ENCODE measurements at places on chromosomes 5 and 9.

- DNase-seq = peak; percentile 84
Observed at GRCh38 chr9:127927201-127927987, 3.2 kb downstream of the PIP5KL1 start.

GRCh38 chr9:7130266-7130820 lies 372.6 kb downstream of the KDM4C start:
- DNase-seq = no peak

DNA sequence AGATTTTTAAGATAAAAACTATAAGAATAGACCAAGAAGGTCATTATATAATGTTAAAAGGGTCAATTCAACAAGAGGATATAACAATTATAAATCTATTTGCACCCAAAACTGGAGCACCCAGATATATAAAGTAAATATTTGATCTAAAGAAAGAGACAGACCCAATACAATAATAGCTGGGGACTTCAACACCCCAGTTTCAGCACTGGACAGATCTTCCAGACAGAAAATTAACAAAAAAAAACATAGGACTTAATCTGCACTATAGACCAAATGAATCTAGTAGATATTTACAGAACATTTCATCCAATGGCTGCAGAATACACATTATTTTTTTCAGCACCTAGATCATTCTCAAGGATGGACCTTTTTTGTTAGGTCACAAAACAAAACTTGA lies 331.9 kb downstream of the SPOCK1 start:
- no peak for DNase-seq

DNA sequence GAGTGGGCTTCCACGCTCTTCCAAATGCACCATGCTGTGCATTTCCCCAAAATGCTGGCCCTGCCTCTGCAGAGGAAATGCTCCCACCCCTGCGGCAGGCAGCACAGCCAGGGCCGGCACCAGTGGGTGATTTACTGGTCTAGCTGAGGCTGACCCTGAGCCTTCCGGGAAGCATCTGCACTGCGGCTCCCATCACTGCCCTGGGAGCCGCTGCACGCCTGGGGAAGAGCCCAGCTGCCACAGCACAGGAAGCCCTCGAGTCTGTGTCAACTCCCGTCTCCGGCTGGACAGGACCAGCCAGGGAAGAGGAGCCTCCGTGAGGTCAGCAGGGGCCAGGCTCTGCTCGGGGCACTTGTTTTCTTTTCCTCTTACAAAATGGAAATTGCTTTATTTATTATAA lies 25.1 kb upstream of the EEIG1 start:
- DNase-seq = no peak

GRCh38 chr9:7241694-7242093 lies 483.9 kb downstream of the KDM4C start:
- no peak for DNase-seq

DNA sequence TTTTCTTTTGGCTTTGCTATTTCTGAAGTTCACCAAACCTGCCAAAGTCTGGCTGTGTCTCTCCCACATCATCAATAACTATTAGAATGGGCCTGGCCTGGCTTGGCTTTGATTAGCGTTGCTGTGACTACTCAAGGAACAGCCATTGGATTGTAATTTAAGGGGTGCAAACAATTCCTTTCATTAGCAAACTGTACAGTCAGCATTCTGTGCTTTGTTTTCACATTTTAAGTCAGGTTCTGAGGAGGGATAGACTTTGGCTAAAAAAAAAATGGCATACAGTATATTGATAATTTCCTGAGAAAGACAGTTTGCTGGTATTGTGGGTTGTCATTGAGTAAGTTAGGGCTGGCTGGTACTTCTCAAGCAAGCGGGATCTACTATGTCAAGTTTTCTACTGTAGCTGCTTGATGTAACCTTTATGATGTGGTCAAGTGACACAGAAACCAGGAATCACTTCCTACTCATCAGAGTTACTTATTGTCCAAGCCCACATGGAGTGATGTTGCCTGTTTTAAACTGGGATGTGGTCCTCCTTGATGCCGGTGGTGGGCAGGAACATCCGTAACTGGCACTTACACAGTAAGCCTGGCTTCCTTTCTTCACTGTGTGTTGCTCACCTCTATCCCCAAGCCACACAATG lies 161.4 kb downstream of the CD180 start:
- no peak for DNase-seq

DNA sequence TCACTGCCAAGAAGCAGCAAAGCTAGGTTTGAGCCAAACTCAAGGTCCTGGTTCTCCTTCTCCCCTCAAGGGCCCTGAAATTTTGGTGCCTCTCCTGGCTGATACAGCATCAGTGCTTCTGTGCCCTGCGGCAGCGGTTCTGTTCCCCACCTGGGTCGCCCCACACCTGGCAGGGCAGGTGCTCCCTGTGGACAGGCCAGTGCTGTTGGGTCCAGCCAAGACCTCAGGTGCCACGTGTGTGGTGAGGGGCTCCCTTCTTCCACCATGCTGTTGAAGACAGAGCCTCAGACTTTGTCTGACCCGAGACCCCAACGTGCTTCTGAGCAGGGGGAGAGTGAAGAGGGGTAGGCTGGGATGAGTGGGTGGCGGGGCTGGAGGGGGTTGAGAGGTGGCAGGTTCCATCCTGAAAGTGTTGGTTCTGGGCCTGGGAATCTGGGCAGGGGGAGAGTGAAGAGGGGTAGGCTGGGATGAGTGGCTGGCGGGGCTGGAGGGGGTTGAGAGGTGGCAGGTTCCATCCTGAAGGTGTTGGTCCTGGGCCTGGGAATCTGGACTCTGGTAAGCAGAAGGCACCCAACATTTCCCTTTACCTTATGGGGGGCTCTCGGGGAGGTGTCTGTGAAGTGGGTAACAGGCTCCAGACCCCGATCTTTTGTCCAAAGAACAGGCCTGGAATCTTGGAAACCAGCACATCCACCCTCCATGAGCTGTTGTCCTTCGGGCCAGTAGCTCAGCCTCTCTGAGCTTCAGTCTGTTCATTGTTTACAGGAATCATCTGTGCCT lies 2.3 kb downstream of the PLEKHG4B start:
- DNase-seq = no peak

All from germinal center (tissue), 1 donor.